Activated CD4-positive, alpha-beta T cell treated with anti-CD3 and anti-CD28 coated beads, Interleukin-2, amount 50 U/mL, for 24 hours (primary cell): ENCODE measurements at places on chromosomes 7 and 10.

DNA sequence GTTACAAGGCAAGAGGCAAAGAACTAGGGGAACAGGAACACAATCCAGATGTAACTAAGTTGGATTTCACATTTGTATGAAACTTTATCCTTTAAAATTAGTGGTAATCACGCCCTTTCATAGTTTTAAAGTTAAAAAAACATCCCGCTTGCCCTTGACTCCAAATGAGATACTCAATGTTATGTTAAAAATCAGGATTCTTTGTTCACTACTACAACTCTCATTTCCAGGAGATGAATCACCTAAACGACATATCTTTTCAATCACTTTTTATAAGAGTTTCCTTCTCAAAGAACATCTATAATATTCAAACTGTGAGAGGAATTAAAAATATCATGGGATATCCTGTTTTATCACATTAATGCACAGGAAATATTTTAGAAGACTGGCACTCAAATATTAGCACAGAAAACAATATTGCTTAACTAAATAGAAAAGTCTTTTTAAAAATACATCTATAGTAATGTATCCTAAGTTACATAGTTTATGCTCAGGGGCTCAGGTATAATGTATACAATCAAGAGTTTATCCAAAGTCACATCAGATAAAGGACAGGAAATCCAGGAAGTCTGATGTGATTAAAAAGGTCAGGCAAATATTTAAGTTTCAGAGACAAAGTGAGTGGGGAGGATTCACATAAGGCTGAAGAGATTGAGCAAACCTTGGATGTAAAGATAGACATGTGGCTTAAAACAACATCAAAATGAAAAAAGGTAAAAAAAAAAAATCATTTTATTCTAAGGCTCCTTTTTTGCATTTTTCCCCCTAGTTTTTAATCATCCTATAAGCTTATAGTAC is 41.9 kb downstream of the CADPS2 start:
- no peak for DNase-seq

GRCh38 chr7:29322023-29322712 is 127.6 kb downstream of the CHN2 start:
- no peak for DNase-seq

DNA sequence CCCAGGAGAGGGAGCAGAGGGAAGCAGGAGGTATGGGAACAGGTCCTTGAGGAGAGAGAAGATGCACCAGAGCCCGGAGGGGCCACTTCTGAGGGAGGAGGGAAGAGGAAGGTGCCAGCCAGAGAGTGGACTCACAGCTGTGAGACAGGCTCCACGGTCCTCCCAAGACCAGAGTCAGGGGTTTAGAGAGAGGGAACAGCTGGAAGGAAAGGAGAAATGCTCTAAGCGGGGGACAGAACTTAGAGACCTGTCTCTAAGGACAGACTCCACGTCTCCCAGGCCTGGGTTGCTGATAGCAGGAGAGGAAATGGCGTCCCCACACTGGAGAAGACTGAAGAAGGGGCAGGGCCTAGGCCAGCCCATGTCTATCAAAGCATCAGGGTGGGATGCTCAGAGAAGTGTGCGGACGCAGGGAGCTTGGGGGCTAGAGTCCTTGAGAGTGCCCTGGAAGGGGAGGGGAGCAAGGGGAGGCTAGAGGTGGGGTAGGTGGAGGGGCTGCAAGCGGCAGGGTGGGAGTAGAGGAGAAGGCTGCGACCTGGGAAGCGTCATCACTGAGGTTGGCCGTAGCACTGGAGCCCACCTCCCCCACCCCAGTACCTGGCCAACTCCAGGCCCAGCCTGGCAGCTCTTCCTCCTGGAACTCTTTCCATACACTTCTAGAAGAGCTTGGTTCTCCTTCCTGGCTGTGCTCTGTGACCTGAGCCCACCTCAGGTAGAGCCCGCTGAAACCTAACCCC is 25.6 kb upstream of the GRID1 start:
- no peak for DNase-seq

GRCh38 chr10:78134773-78135306 is 101.2 kb downstream of the RPS24 start:
- DNase-seq: no peak

GRCh38 chr7:157465891-157466866 is 129.4 kb downstream of the DNAJB6 start:
- DNase-seq: no peak

- DNase-seq: no peak
Observed at GRCh38 chr10:127135844-127136577, 60.4 kb downstream of the INSYN2A start.

DNA sequence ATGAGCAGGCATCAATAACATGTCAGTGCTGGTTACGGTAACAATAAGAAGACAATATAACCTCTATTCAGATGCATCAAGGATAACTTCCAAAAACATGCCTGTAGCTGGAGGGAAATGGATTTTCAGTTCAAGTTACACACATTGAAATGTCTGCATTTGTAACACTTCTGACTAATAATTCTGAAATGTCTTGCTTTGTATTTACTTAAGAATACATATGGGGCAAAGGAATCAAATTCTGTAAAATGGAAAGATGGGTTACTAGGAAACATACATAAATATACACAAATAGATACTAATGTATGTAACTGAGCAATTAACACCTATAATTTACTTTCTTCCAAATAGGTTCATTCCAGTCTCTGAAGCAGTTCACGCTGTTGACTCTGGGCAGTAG is 18.6 kb upstream of the MTPN start:
- DNase-seq: no peak
